ENCODE measurements at places on chromosomes 13 and 19. TPM values are rescaled to one million over a fixed set of nuclear protein-coding genes. Genes with fewer than 3 reads are reported as not detected.

MAP1S gene
- 57.0 TPM for total RNA-seq

ZNF331 gene
- 21.5 TPM for total RNA-seq

GNG8 gene
- total RNA-seq, result not detected

REXO1 gene
- total RNA-seq, result 22.8 TPM

SHFL gene
- 21.7 TPM for total RNA-seq

LYPD3 gene
- 0.52 TPM for total RNA-seq

SMIM44 gene
- not detected for total RNA-seq

ZNF837 gene
- 0.86 TPM for total RNA-seq

THSD8 gene
- 1.6 TPM for total RNA-seq

Measured in posterior vena cava (tissue), 2 donors.